ENCODE measurements at places on chromosomes 2 and 18.

GRCh38 chr2:212970132-212970531 lies 181.3 kb downstream of the IKZF2 start:
- DNase-seq = no peak

DNA sequence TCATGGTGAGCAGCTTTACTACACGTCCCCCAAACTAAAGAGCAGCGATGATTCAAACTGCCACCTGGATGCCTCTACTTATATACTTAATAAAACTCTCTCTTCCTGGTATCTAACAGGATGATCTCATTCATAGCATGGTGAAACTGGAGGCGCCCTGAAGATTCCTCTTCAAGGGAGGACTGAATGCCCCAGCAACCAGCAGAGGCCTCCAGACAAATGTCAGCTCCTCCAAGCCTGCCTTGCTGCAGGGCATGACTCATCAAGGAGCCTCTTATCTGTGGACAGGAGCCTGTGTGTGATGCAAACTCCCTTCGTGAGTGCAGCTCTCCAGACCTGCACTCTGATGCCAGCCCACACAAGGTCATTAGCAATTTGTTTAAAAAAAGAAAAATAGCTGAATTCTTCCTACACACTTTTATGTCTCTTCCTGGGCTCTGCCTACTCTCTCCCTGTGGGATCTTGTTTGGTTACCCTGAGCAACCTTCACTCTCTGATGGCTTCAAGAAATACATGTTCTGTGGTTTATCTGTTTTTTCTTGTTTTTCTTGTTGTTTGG lies 30.2 kb downstream of the LONRF2 start:
- DNase-seq = peak; percentile 40

DNA sequence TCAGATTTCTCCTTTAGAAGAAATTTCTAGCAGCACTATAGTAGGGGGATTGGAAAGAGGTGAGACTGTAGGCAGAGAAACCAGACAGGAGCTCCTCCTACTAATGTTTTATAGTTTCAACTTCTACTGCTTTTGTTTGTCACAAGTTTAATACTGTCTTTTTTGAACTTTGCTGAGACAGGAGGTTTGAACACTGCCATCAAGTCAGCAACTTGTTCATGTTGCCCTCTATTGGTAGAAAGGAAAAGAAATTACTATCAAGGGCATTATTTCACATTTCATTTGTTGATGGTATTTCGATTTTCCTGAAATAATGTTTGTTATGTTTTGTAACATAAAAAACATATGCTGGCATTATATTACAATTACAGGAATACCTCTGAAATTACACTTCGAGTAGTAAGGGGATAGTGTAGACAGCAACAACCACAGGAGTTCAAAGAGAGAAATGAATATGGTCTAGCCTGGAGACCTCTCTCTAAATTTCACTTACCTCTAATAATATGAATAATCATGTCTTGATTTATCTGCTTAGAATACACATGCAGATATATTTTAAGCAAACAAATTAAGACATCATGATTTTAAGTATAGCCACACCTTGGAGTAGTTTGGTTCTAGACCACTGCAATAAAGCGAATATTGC lies 12.4 kb upstream of the CCDC88A start:
- no peak for DNase-seq

- DNase-seq = no peak
Measured at GRCh38 chr2:195945056-195945455, 123.6 kb downstream of the DNAH7 start.

GRCh38 chr2:164850235-164850634 lies 8.6 kb upstream of the COBLL1 start:
- DNase-seq = no peak

Data from stimulated activated CD8-positive, alpha-beta memory T cell treated with anti-CD3 and anti-CD28 coated beads, Interleukin-15, amount 100 ng/mL, for 48 hours (primary cell).